NCI-H2171 treated with DMSO at 0.1 percent for 48 hours (cell line): ENCODE measurements at places on chromosomes 4 and X.
A peak's percentile ranks its signal among the peaks of the same experiment; 100 is the strongest.

DNA sequence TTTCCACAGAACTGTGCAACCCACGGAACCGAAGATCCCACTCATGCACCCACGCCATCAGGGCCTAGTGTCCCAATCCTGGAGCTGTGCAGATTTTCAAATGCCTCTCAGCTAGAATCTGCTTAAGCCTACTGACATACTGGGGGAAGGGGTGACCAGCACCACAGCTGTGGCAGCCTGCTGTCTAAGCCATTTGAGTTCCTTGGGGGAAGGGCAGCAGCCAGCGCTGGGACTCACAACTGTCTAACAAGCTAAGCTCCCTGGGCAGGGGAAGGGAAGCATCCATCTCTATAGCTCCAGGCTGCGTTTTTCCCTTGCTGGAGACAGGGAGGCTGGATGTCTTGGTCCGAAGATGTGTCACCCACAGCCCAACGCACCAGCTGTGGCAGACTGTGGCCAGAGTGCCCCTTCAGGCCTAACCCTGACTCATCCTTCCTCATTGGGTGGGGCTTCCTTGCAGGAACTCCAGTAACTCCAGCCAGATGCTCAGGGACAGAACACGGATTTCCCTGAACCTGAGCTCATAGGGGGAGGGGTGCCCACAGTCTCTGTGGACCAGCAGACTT, 194.8 kb downstream of the CHRDL1 start:
- no peak for DNase-seq

DNA sequence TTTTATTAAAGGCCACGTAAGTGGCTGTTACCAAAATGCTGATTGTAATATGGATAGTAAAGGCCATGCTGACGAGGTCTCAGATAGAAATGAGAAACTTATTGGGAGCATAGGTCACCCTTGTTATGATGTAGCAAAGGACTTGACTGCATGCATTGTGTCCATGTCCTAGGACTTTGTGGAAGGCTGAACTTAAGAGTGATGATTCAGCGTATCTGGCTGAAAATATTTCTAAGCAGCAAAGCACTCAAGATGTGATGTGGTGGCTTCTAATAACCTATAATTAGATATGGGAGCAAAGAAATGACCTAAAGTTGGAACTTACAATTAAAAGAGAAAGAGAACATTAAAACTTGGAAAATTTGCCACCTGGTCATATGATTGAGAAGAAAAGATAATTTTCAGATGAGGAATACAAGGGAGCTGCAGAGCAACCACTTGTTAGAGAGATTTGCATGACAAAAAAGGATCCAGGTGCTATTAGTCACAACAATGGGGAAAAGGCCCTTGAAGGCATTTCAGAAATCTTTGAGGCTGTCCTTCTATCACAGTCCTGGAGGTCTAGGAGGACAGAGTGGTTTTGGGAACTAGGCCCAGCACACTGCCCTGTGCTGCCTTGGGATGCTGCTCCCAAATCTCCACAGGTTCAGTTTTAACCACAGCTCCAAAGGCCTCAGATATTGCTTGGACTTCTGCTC, 793.7 kb upstream of the LCORL start:
- DNase-seq: no peak

- no peak for DNase-seq
These were observed 38.9 kb upstream of the BCLAF3 start for GRCh38 chrX:20029728-20030127.

DNA sequence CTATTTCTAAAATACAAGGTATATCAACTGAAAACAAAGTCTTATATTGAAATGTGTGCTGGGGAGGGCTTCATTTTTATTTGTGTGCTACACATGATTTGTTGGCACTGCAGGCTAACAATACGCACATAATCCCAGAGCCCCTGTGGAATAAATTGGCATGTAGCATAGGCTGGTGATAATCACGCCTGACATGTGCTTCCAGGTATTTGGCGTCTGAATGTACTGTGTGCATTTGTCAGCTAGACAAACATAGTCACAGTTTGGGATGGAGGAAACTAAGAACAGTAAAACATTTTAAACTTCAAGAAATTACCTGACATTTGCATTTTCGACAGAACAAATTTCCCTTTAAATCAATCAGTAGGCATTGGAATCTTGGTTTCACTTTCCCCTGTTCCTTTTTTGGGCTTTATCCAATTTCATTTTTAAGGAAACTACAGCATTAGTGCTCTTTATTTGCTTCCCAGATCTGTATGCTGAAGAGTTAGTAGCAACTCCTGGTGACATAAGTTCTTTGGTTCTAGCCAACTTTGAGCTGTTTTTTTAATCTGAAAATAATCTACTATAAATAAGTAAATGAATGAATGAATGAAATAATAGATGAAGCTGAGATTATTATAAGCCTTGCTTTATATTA, 472.3 kb downstream of the PDHA2 start:
- no peak for DNase-seq

DNA sequence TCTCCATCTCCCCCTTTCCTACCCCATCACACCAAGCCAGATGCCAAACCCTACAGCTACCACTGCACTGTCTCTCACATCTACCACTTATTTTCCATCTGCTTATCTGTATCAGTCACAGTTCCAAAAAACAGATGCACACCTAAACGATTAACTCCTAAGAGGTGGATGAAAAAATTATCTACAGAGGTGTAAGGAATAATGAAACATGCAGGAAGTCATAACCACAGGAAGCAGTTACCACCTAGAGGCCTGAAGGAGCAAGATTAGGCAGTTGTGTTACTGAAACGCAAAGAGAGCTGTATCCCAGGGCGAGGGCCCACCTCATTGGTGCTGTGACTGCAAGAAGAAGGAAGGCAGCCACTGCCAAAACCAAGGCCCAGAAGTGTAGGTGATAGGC, 87.8 kb upstream of the FAM241A start:
- no peak for DNase-seq

DNA sequence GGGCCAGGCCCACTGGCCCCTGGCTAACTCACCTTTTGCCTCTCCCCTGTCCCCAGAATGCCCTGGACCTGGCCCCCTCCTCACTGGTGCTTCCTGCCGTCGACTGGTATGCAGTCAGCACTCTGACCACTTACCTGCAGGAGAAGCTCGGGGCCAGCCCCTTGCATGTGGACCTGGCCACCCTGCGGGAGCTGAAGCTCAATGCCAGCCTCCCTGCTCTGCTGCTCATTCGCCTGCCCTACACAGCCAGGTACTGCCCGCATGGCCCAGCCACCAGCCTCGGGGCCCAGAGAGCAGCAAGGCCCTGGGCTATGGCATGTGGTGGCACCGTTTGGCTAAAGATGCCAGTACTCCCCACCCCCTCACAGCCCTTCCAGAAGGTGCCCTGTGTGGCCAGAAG, 3.7 kb downstream of the ATP6AP1 start:
- no peak for DNase-seq

DNA sequence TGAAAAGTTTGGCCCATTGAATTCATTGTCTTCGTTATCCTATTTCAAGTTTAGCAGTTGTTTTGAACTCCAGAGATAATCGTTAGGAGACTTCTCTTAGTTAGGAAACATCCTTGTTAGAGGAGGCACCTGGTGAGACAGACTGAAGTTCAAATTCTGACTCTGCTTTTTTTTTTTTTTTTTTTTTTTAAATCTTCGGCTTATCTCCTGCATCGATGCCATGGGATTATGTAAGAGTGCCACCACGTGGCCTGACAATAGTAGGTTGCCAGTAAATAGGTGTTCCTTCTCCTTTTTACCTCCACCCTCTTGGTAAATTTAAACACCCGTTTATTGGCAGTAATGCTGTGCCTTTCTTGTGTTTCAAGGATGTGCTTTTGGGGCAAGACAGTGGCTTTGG, 149.3 kb downstream of the SOWAHB start:
- DNase-seq: peak; percentile 7

- DNase-seq: no peak
These were observed 2.5 kb downstream of the P2RY8 start for GRCh38 chrX:1534301-1535168.

DNA sequence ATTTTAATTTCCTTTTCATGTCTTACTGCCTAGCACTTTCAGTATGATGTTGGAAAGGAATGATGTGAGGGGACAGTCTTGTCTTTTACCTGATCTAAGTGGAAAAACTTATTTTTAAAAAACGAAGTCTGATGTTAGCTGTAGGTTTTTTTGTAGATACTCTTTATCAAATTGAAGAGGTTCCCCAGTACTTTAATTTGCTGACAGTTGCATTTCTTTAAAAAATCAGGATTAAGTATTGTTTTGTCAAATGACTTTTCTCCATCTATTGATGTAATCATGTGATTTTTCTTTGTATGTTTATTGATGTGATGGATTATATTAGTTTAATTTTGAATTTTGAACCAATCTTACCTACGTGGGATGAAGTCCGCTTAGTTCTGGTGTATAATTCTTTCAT, 568.4 kb upstream of the AGA start:
- no peak for DNase-seq

- DNase-seq: no peak
These were observed 26.1 kb downstream of the GASK1B start for GRCh38 chr4:158146736-158147135.

- no peak for DNase-seq
These were observed 137.8 kb downstream of the GUCY2F start for GRCh38 chrX:109344101-109344500.

- no peak for DNase-seq
These were observed 182.8 kb downstream of the MOSPD2 start for GRCh38 chrX:15056044-15056443.

GRCh38 chr4:101019941-101020401, 327.4 kb downstream of the PPP3CA start:
- no peak for DNase-seq

DNA sequence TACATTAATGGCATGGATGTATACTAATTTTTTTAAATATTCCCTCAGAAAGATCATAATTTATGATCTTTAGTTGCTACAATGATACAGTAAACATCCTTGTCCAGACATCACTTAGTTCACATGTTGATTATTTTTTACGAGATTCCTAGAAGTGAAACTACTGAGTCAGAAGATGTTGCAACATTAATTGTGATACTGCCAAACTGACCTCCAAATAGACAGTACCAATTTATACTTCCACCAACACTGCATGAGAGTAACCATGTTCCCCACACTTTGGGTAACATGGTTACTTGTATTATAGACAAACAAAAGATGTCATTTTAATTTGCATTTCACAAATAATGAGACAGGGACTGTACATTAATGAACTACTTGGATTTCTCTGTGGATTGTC, 19.6 kb downstream of the RCHY1 start:
- DNase-seq: no peak

DNA sequence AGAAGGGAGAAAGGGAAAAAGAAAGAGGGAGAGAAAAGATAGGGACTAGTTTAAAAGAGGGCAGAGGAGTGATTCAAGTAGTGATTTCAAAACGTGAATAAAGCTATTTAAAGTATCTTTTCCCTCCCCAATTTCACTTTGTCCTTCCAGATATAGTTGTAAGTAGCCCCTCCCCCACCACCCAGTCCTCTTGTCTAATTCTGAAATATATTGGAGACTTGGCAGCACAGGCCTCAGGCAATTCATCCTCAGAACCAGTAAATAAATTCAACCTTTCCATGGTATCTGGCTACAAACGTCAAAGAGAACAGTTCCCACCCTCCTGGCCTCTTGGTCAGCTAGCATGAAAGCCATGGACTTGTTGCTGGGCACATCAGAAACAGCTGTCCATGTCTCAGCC, 169.5 kb upstream of the SCML1 start:
- no peak for DNase-seq

DNA sequence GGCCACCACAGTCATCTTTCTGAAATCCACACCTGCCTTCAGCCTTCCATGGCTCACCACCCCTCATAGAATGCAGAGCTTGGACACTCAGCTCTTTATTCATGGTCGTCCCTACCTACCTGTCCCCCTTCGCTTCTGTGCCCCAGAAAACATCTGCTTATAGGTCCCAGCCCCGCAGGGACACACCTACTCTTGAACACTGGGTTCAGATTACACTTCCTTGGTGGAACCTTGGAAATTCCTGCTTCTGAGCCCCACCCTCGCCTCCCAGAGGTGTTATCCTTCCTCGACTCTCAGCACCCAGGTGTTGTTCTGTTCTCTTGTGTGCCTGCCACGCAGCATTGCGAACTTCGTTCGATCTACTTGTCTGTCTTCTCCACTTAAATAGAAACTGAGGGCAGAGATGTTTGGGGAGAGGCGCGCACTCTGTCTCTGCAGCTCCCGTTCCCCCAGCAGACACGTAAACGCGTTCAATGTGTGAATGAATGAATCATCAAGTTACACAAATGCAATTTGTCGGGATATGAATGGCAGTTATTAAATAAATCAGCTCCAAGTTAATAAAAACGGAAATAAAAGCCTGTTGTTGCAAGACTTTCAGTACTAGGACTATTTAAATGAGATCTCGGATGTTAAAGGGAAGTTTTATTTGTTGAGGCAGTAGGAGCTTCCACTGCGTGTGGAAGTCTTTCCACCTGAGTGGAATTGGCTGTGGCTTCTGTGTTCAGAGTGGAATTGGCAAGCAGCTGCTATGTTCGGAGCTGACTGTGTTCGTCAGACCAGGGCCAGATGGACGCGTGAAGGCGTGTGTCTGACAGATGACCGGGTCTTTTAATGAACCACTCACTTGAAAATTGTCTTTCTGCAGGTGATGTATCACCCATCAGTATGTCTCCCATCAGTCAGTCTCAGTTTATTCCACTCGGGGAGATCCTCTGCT, 95.6 kb downstream of the STOX2 start:
- DNase-seq: no peak

GRCh38 chr4:7393601-7394575, 40.8 kb downstream of the PSAPL1 start:
- no peak for DNase-seq
